RPMI8226 (cell line): ENCODE measurements at places on chromosomes 6 and 20.

- DNase-seq: peak; percentile 25
These were observed 639.6 kb downstream of the EPHA7 start for GRCh38 chr6:92779746-92780145.

DNA sequence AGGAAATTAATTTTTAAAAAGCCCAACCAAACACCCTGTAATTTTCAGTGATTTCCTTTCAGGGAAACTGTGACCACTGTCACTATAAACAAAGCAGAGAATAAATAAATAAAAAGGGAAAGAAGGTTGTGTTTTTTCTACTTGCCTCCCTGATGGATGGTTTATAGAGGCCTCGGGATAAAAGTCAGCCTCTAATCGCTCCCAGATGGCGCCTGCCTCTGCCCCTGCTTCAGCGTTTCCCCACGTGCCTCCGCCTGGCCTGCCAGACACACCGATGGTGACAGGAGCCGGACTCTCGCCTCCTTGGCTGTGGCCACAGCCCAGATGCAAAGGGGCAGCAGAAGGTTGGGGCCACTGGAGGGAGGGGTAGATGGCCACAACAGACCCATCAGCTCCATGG lies 327.7 kb downstream of the CDC5L start:
- DNase-seq: no peak

DNA sequence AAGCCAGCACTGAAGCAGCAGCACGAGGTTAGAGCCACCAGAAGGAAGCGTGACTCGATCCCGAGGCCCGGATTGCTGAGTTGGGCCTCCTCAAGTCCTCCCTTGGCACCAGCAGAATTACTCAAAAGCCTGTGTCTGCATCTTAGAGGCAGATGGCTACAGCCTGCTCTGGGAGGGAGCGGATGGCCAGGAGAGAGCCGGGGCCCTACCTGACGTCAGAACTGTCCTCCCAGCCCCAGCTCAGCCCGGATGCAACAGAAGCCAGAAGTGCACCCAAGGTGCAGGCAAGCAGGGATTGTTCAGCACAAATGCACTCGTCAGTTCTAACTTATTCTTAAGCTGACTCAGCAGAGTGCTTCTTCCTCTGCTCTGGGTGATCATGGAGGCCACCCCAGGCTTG lies 155.5 kb upstream of the RPS6KA2 start:
- DNase-seq: no peak

- DNase-seq: no peak
These were observed 109.0 kb downstream of the ATG5 start for GRCh38 chr6:106216527-106216926.

- no peak for DNase-seq
These were observed 21.3 kb downstream of the RNF217 start for GRCh38 chr6:124983383-124984083.

DNA sequence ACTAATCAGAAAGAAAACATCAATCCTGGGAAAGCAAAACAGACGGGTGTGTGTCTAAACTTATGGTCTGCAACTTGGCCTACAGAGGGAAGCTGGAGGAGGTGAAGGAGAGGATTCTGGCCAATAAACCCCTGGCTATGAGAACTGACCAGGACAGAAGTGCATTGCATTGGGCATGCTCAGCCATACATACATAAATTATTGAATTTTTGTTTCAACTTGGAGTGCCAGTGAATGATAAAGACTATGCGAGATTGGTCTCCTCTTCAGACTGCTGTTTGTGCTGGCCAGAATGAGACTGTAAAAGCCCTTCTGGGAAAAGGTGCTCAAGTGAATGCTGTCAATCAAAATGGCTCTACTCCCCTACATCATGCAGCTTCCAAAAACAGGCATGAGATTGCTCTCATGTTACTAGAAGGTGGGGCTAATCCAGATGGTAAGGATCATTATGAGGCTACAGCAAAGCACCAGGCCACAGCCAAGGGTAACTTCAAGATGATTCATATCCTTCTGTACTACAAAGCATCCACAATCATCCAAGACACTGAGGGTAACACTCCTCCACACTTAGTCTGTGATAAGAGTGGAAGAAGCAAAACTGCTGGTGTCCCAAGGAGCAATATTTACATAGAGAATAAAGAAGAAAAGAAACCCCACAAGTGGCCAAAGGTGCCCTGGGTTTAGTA lies 17.4 kb downstream of the ADNP start:
- no peak for DNase-seq
